Activated CD8-positive, alpha-beta T cell treated with anti-CD3 and anti-CD28 coated beads, Interleukin-2, amount 10 ng/mL, durations not matched to agents 7 days and 5 days (primary cell): ENCODE measurements at places on chromosomes 13 and 19. TPM values are rescaled to one million over a fixed set of nuclear protein-coding genes. Genes with fewer than 3 reads are reported as not detected.

DNA sequence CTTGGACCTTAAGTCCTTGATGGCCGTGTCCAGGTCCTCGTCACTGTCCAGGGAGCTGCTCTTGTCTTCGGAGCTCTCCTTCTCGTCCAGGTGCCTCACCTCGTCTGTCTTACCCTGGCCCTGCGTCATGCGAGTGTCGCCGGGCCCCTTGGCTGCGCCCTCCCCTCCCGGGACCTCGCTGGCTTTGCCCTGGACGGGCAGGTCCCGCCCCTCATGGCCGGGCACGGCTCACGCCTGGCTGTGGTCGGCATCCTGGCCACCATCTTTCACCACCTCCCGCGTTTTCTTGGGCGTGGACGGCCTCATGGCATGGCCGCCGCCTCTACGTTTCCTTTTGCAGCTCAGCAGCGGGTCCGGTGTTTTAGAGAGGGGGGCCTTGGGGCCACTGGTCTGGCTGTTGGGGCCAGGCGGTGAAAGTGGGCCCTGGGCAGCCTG lies 14.8 kb downstream of the RB1 start:
- no peak for DNase-seq

Gene LAIR1
- 92.8 TPM for total RNA-seq

Gene FOSB
- total RNA-seq, result 172 TPM

DNA sequence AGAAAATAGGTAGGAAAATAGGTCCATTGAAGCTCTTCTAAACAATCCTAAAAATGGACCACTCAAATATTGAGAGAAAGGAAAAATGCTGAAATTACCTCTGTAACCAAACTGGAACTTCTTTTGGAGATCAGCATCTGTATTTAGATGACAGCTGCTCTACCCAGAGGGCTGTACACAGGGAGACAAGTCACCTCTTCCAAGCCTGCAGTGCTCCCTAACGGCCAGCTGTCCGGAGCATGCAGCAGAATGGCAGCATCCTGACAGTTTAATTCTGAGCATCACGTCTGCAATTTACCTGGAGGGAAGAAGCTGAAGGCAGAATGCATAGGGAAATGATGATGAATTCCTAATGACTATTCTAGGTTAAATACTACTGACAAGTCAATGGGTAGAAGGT lies 62.8 kb upstream of the DIAPH3 start:
- DNase-seq, result no peak
